ENCODE measurements at places on chromosomes 6 and 20.

- no peak for DNase-seq
These were observed 34.3 kb upstream of the COL9A1 start for GRCh38 chr6:70336996-70337742.

DNA sequence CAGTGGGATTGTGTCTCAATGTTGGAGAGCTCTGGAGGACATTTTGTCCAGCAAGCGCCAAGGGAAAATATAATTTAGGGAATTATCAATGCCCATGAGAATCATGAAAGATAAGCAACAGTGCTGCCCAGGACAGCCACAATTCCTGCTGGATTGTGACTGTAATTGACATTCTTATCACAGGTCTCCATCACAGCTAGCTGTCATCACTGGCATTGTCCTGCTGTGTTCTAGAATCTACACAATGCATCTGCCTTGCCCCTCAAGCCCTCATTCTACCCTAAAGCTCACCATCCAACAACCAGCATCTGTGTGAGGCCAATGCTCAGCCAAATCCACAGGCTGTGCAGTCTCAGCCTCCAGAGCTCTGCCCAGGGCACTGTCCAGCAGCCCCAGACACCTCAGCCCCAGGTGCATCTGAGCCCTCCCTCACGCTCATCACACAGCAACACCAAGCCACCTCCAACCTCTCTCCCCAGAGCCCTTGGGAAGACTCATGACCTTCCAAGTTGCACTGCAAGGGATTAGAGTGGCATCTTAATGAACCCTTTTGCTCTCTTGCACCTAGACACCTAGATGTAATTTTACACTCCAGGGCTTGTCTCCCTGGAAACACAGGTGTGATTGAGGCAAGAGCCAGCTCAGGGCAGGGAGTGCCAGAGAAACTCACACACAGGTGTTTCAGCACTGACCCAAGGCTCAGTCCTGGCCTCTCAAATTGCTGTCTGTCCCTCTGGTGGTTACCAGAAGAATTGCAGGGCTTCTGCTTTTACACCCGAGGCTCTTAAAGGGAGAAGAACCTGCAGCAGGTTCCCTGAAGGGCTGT lies 85.2 kb upstream of the PHACTR3 start:
- peak; percentile 51 for DNase-seq

GRCh38 chr20:6169251-6169650 lies 46.4 kb upstream of the FERMT1 start:
- no peak for DNase-seq

GRCh38 chr6:167948716-167949115 lies 48.8 kb upstream of the KIF25 start:
- DNase-seq, result no peak

- DNase-seq, result no peak
These were observed 119.7 kb downstream of the GRIK2 start for GRCh38 chr6:101513181-101513580.

DNA sequence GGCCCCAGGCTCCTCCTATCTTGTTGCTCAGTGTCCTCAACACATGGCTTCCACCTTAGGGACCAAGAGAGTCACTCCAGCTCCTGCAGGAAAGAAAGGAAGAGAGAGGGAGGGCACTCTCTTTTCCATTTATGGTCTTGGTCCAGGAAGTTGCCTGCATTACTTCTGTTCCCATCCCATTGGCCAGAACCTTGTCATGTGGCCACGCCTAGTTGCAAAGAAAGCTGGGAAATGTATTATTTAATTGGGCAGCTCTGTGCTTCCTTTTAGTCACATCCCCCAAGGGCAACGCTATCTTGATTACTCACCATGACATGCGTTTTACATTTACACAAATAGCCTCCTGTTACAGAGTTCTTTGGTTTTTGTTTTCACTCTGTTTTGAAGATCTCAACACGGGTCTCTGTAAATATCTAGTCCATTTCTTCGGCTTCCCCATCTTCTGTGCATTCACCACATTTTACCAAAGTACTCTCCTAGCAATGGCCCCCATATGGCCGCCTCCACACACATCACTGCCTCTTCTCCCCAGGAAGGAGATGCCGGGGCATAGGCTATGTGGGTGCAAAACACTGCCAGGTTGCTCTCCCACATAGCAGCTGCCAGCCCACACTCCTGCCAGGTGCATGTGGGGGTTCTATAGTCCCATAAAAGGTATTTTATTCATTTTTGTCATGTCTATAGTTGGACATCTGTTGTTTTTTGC lies 35.7 kb upstream of the ZMYND8 start:
- no peak for DNase-seq

DNA sequence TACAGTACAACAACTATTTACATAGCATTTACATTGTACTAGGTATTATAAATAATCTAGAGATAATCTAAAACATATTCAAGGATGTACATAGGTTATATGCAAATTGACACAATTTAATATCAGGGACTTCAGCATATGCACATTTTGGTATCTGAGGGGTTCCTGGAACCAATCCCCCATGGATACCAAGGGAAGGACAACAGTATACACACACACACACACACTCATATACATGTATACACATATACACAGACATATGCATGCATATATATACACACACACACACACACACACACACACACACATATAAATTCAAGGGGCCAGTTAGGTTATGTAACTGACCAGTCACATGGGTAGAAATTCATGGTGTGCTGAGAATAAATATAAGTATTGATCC lies 24.9 kb downstream of the ADGRF5 start:
- no peak for DNase-seq

GRCh38 chr6:31871046-31871659 lies 7.6 kb downstream of the SLC44A4 start:
- no peak for DNase-seq

DNA sequence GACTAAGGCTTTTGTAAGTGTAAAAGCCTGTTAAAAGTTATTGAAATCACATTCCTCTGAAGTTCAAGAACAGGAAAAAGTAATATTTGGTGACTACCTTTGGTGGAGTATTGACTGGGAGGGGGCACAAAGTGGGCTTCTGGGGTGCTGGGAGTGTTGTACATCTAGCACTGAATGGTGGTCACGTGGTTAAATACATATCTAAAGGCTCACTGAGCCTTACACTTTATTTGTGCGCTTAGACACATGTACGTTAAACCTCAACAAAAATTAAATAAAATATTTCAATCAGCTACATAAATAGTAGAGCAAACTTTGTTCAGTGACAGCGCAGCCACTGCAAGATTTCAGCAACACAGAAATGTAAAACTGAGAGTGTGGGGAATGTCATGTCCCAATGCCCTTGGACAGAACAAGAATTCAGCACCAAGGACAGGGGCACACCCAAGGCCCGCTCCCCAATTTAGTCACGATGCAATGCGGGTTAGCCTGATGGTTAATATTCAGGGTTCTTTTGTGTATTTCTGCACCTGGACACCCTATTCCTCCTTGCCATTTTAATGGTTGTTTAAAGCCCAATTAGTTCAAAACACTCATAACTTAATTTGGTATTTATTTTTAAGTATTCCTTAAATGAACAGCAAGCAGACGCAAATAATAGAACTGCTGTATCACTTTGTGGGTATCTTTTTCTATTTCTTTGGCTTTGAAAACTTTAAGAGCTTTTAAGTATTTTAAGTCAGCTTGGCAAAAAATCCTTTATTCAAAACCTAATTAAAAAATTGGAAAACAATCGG lies 37.4 kb downstream of the ANGPT4 start:
- DNase-seq, result peak; percentile 53

DNA sequence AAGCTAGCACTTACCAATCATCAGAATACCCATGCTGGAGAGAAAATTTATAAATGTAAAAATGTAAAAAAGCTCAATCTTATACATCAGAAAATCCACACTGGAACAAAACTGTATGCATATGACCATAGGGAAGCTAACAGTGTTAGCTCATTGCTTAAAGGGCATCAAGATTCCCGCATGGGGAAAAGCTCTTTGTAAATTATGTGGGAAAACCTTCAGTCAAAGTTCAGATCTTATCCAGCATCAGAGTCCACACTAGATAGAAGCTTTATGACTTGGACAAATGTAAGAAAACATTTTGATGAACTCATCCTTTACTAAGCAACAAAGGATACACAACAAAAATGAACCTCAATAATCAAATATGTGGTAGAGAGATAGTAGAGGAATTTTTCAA lies 34.7 kb downstream of the ZKSCAN8 start:
- no peak for DNase-seq

DNA sequence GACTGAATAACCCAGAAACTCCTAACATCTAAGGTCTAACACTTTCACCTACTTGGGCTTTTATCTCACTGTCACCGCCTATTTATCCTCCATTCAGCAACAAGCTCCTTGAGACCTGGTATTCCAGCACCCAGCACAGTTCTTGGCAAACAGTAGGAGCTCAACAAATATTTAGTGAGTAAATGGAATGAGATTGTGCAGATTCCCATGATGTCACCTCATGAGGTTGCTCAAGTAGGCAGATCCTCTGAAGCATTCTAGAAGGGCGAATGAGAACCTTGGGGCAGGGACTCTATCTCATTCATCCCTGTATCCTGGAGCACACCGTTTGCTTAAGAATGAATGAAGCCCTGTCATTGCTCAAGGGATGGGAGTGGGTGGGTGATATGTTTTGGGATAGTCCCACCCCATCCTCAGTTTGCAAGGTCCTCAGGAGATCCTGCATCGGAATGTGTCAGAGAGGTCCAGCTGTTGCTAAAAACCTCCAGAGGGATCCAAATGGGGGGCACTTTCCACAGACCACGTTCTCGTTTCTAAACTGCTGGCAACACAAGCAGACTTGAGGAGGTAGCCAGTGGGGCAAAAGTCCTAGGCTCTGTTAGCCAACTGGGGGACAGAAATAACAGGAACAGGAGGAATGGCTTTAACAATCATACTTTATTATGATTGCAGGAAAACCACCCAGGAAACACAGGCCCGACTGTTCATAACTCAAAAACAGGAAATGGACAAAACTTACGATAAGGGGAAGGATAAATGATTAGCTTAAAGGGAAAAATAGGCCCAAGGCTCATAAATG lies 42.0 kb downstream of the EDN1 start:
- peak; percentile 12 for DNase-seq

- DNase-seq, result no peak
These were observed 19.4 kb downstream of the COL11A2 start for GRCh38 chr6:33172688-33173534.

- DNase-seq, result no peak
These were observed 53.9 kb upstream of the ECI2 start for GRCh38 chr6:4189249-4189648.

- DNase-seq, result no peak
These were observed 21.0 kb upstream of the AVP start for GRCh38 chr20:3105256-3106137.

DNA sequence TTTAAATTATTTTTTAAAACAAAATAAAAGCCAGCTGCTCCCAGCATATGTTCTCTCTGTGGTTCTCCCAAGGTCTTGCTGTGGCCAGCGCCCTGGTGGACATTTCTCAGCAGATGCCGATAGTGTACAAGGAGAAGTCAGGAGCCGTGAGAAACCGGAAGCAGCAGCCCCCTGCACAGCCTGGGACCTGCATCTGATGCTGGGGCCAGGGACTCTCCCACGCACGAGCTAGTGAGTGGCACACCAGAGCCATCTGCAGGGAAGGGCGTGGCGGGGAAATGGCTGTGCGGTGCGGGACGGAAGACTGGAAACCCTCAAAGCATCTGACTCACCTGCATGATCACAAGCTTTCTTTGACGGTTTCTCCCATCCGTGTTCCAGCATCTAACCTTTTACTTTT lies 16.5 kb downstream of the GFRA4 start:
- DNase-seq, result no peak

DNA sequence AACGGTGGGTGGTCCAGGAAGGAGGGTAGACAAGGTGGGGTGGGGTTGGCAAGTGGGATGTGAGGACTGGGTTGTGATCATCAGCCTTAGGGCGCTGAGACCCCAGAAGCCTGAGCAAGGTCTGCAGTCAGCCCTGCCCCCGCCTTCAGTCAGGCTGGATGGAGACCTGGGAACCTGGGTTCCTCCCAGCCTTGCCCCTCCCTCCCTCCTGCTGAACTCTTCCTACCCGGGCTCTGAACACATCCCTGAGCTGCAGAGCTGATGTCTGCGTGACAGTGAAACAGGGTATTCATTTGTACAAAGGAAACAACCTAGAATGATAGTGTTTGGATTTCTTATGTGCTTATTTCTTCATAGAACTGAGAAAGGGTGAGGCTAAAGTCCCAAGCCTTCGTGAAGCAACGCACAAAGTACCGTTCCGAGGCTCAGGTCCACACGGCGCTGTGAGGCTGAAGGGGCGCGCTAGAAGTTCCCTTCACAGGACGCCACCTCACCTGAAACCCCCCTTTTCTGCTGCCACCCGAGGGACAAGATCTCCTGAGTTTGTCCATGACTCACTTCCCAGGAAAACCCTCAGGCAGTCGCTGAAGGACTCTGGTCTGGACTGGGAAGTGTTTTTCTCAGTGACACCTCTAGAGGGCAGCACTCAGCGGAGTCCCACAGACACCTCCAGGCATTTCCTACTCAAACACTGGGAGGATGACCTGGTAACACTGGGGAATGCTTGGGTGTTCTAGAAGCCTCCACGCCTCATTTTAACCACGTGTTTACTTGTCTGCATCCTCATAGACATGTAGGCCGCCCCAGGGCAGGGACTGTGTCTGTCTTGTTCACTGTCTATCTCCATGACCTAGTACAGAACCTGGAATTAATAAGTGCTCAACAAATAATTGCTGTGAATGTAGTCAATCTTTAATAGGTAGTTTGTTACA lies 1.2 kb downstream of the GSTA5 start:
- DNase-seq, result peak; percentile 16

GRCh38 chr6:255751-256083 lies 36.6 kb upstream of the DUSP22 start:
- DNase-seq, result peak; percentile 11

- DNase-seq, result peak; percentile 100
These were observed 20.0 kb upstream of the NFATC2 start for GRCh38 chr20:51562332-51563173.

- peak; percentile 91 for DNase-seq
These were observed 117.6 kb downstream of the DST start for GRCh38 chr6:56524891-56525703.

GRCh38 chr6:33967966-33968724 lies 164.3 kb upstream of the MLN start:
- no peak for DNase-seq

- DNase-seq, result no peak
These were observed 180.1 kb upstream of the AKAP12 start for GRCh38 chr6:151059612-151060095.

GRCh38 chr20:9928281-9928737 lies 89.4 kb upstream of the PAK5 start:
- no peak for DNase-seq

DNA sequence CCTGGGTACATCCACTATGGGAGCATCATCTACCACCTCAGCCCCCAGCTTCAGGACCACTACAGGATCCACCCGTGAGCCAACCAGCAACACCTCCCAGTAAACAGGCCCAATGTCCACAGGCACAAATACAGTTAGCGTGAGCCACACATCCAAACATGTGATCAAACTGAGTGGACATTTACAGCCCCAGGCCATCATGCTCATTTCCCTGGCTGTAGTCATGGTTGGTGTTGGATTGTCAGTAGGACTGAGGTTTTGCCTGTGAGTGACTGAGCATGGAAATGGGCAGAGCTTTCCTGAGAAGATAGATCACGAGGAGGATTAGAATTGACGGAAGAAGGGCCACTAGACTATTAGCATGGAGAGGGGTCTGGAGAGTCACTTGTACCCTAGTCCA lies 10.7 kb upstream of the MUC21 start:
- no peak for DNase-seq

GRCh38 chr6:83119742-83120300 lies 52.4 kb downstream of the DOP1A start:
- no peak for DNase-seq

GRCh38 chr6:3795836-3796718 lies 44.6 kb upstream of the PXDC1 start:
- peak; percentile 88 for DNase-seq

GRCh38 chr6:57017841-57018240 lies 28.7 kb upstream of the KIAA1586 start:
- no peak for DNase-seq

GRCh38 chr6:41186031-41186562 lies 14.9 kb downstream of the TREML2 start:
- peak; percentile 46 for DNase-seq
